ENCODE measurements at places on chromosomes 2 and 18.

GRCh38 chr2:229616433-229616832, 97.9 kb downstream of the DNER start:
- DNase-seq, result no peak

- DNase-seq, result no peak
Observed at GRCh38 chr18:28176698-28176947, 307 bp downstream of the CDH2 start.

GRCh38 chr18:23422751-23423418, 30.2 kb upstream of the RIOK3 start:
- no peak for DNase-seq

- DNase-seq, result peak; percentile 10
Observed at GRCh38 chr2:159201360-159202063, 85.0 kb downstream of the WDSUB1 start.

- DNase-seq, result no peak
Observed at GRCh38 chr2:48583961-48584360, 33.7 kb upstream of the GTF2A1L start.

- DNase-seq, result no peak
Observed at GRCh38 chr2:136783856-136784255, 18.5 kb downstream of the THSD7B start.

DNA sequence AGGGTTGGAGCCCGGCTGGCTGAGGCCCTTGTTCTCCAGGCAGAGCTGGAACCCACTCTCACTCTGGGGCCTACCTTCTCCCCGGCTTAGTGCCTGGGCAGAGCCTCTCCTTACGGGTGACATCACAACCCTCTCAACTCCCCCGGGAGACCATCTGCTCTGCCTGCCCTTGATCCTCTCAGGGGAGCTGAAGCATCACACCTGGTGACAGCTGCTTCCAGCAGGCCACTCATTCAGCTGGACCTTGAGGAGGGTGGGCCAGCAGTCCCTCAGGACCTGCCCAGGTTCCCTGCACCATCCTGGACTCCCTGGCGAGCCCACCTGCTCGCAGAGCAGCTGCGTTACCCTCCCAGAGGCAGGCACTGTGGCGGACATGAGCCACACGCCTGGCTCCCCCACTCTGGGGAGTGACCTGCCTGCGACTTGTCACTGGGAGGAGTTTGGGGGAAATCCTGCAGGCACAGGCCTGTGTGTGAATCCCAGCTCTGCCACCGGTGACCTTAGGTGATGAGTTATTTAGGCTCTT, 13.1 kb downstream of the HS6ST1 start:
- no peak for DNase-seq

- no peak for DNase-seq
Observed at GRCh38 chr18:30440351-30440750, 602.2 kb downstream of the DSC3 start.

GRCh38 chr2:119367472-119368099, 809 bp downstream of the DBI start:
- DNase-seq, result peak; percentile 49

DNA sequence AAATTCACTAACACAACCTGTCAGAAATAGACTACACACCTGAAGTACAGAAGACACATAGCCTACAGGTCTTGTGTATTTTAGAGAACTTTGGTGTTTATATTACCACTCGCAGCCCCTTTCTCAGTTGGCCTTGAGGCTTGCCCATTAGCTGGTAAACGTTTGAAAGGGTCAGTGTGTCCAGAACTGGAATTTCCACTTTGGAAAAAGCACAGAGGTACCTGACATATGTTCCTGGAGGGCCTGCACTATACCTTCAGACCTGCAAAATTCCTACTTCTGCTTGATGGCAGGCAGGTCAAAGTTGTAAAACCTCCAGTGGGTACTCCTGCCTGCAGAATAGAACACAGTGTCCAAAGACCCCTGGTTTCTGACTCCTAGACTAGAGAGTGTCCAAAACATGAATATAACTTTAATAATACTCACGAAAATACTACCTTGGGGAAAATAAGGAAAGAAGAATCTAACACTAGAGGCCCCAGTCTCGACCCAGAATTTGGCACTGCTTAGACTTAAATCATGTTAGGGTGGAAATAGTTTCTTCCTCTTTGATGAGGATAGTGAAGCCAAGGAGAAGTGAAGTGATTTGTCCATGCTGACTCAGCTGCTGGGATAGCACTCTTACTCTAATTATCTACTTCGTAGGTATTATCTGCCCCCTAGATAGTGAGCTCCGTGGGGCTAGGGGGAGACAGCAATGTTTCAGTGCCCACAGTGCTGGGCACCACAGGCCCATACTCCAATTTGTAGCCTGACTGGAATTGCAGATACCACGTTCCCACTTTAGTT, 2.8 kb downstream of the KCTD1 start:
- DNase-seq, result no peak

- DNase-seq, result no peak
Observed at GRCh38 chr2:145007960-145008263, 488.0 kb upstream of the ZEB2 start.
